ENCODE measurements at places on chromosomes 13 and 19. TPM values are rescaled to one million over a fixed set of nuclear protein-coding genes. Genes with fewer than 3 reads are reported as not detected.

Gene HCN2
- 1.0 TPM for total RNA-seq

Gene UBXN6
- 51.9 TPM for total RNA-seq

Gene SBNO2
- 48.8 TPM for total RNA-seq

Gene LILRB4
- 3.0 TPM for total RNA-seq

Gene LENG9
- total RNA-seq: 3.6 TPM

Gene SHISA7
- total RNA-seq: not detected

Gene CCDC61
- 20.1 TPM for total RNA-seq

Gene ITPKC
- total RNA-seq: 5.5 TPM

Gene TRPC4
- total RNA-seq: not detected

Gene ATP4B
- not detected for total RNA-seq

Gene ZNF805
- total RNA-seq: 8.1 TPM

Gene LRG1
- 1.9 TPM for total RNA-seq

Gene IER2
- total RNA-seq: 89.0 TPM

Gene CD33
- not detected for total RNA-seq

Gene SIGLEC12
- not detected for total RNA-seq

Gene CALM3
- 198 TPM for total RNA-seq

Gene ZNF610
- total RNA-seq: 2.6 TPM

Gene SLC1A6
- not detected for total RNA-seq

Gene ZNF536
- total RNA-seq: 0.30 TPM

All from OCI-LY7 (cell line).